Fibroblast of lung (primary cell): ENCODE measurements at places on chromosomes 3 and 15. TPM values are rescaled to one million over a fixed set of nuclear protein-coding genes. Genes with fewer than 3 reads are reported as not detected.

DNA sequence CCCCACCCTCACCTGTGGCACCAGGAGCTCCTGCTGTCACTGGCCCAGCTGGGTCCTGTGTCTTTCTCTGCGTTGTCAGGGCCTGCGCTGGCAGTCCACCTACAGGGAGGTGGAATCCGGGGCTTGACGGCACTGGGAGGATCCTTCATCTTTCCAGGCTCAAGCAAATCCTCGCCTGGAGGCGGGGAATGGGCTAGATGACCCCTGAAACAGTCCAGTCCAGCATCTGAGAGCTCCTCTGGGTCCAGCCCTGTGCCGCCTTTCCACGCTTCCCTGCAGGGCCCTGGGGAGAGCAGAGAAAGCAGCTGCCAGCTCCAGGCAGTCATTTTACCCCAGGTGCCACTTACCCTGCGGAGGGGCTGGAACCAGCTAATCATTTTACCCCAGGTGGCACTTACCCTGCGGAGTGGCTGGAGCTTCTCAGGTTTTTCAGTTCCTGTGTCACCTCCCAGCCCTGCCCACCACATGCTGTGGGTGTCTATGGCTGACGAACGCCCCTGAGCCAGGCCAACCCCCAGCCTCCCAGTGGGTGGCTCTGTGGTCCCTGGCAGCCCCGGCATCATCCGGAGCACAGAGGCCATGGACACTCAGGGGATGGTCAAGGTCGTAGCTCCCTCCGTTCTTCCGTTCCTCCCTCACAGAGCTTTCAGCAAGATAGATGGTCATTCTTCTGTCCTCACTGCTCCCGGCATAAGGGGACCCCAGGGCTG is 17.9 kb upstream of the ADIPOQ start:
- no peak for DNase-seq

DNA sequence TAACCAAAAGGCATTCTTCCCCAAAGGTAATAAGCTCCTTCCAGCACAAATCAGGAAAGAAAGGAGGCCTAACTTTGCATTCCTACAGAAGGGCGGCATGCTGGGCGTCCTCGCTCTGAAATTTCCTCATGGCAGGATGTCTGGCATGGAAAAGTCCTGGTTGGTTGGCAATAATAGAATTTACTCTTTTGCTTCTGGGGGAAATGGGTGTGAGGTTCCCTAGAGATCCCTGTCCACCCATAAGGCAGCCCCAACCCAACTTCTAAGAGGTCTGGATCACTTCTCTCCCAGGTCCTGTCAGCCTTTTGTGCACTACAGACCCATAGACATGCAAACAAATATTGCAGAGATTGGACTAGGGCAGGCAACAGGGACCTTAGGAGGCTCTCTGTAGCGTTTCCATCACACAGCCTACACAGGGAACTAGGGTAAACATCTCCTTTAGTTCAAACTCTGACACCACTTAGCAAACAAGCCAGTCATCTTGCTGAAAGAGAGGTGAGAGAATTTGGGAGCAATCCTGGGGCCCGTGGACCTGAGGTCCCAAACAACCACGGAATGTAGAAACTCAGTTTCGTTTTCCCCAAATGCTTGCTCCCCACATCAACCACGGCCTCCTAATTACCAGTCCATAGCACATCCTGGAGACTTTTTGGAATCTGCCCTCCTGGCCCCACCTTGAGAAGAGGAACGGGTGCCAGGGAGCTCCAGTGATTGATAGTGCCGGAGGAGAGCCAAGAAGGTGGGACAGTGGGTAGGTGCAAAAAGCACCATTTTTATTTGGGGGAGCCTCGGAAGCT is 2.1 kb downstream of the ZIC4 start:
- DNase-seq, result no peak

ZFYVE19 gene
- 14.1 and 26.2 TPM in 2 replicates for polyA plus RNA-seq

CCR8 gene
- not detected in 2 replicates for polyA plus RNA-seq

GRCh38 chr15:51224428-51224827 is 114.0 kb downstream of the CYP19A1 start:
- DNase-seq, result peak; percentile 63

NEK10 gene
- polyA plus RNA-seq, result 1.4 and 1.5 TPM in 2 replicates

- peak; percentile 66 for DNase-seq
These were observed 31.7 kb upstream of the MNS1 start for GRCh38 chr15:56496635-56497034.

DNA sequence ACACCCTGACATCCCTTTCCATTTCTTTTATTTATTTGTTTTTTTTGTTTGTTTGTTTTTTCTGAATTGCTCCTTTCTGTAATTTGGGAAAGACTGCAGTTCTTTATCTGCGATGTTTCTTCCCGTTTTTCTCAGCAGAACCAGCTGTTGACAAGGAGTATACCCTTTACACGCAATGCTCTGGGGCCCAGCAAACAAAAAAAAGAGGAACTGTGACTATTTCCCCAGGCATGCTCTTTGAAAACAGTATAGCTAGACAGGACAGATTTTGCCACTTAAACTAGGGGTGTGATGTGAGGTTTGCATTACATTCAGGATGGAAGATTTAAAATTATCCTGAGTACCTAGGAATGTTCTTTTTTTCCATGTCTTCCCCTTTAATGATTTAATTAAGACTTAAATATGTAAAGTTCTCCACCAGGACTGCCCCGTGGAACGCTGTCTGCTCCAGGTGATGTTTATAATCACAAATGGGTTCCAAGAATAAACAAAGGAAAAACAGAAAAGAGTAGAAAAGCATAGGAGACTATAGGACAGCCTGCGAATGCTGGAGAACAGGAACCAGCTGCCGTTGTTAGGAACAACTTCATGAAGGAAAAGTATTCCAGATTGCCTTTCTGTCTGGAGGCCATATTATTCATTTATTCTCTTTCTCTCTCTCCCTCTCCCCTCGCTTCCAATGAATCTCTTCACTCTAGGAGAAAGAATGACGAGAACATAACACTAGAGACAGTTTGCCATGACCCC is 43.3 kb downstream of the TGFBR2 start:
- peak; percentile 78 for DNase-seq

DNA sequence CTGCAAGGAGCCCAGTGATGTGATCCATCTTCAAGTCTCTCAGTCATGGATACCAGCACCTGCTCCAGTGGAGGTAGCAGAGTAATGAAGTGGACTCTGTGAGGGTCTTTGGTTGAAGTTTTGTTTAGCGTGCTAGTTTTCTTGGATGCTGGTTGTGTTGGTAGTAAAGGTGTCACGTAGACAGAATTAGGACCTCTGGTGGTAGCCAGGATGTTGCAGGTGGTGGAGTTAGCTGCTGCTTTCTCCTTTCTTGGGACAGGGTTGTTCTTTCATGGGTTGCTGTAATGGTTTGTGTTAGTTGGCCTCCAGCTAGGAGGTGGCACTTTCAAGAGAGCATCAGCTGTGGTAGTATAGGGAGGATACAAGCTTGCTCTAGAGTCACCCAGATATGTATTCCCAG is 125.2 kb downstream of the ANXA2 start:
- no peak for DNase-seq

ELL3 gene
- 0.86 and 1.5 TPM in 2 replicates for polyA plus RNA-seq

RTP4 gene
- polyA plus RNA-seq, result 0.59 and 1.0 TPM in 2 replicates

- no peak for DNase-seq
These were observed 313.9 kb upstream of the CTNNB1 start for GRCh38 chr3:40885430-40885829.

TIGIT gene
- polyA plus RNA-seq, result not detected in 2 replicates

DNA sequence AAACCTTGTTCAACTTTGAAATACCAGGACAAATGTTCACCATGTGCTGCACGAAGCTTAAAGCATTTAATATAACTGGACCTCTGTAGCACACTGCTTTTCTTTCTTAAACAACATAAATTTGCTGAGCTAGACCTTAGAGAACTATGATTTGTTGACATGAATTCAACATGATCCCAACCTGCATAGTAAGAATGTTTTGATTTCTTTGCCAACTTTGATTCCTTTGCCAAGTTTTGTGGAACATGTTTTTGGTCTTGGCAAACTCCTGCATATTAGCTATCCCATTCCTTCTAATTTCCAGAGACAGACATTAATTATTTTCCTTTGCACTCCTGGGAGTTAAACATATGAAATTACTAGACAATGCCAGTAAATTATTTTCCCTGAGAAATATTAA is 197.2 kb upstream of the RBMS3 start:
- peak; percentile 15 for DNase-seq

DNA sequence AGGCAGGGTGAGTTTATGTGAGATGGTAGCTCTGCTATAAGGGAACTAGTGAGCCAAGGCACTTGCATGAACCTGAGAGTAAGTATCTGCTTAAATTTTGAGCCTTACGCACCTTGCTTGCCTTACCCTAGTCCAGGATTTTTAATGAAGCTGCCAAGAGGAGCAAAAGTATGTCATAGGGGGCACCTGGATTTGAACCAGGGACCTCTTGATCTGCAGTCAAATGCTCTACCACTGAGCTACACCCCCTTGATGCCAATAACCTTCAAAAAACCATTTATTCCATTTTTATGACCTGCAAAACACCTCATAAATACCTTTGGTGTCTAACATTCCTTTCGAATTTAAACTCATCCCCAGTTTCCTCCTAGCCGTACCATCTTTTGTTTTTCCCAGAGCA is 88.3 kb upstream of the ACP3 start:
- peak; percentile 6 for DNase-seq

INSYN1 gene
- 0.37 and 0.51 TPM in 2 replicates for polyA plus RNA-seq

DNA sequence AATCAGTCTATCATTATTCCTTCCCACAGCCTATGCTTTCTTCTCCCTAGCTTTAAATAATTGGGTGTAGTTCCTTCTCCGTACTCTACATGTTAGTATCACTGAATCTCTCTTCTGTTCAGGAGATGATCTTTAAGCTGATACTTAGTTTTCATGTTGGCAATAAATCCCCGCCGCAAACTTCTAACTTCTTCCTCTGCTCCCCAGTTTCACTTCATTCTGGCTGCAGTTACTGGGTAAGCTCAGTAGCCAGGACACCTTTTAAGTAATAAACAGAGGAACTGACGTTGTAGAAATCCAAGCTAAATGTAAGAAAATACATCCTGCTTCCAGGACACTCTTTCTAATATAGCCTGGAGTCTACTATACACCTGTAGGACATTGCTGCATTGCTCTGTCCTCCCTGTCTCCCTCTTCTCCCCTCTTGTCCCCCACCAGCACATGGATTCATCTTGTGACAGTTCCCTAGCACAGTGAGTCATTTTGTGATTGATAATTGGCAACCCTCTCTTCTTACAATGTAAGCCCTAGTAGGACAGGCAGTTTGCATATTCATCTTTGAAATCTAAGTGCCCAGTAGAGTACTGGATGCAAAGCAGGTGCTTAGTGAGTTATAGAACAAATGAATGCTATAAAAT is 598.2 kb downstream of the UNC13C start:
- DNase-seq, result no peak

ADGRG7 gene
- not detected in 2 replicates for polyA plus RNA-seq

- no peak for DNase-seq
These were observed 5.2 kb upstream of the HHATL start for GRCh38 chr3:42707620-42708355.

GRCh38 chr3:171834461-171834801 is 8.7 kb upstream of the TMEM212 start:
- DNase-seq, result no peak

GRCh38 chr15:71538181-71538580 is 272.2 kb upstream of the NR2E3 start:
- DNase-seq, result peak; percentile 38

IQCH gene
- polyA plus RNA-seq, result 1.3 and 1.7 TPM in 2 replicates

GRCh38 chr3:25573386-25574171 is 91.1 kb downstream of the TOP2B start:
- peak; percentile 81 for DNase-seq

- DNase-seq, result no peak
These were observed 402.9 kb downstream of the TBL1XR1 start for GRCh38 chr3:176794406-176794805.

PLXNA1 gene
- polyA plus RNA-seq, result 21.1 and 22.9 TPM in 2 replicates

ADPRH gene
- polyA plus RNA-seq, result 1.1 and 3.0 TPM in 2 replicates

RLBP1 gene
- polyA plus RNA-seq, result not detected in 2 replicates

GRCh38 chr3:28476194-28476593 is 127.6 kb upstream of the AZI2 start:
- peak; percentile 76 for DNase-seq

GRCh38 chr3:174873832-174874657 is 14.9 kb downstream of the NAALADL2 start:
- no peak for DNase-seq

DNA sequence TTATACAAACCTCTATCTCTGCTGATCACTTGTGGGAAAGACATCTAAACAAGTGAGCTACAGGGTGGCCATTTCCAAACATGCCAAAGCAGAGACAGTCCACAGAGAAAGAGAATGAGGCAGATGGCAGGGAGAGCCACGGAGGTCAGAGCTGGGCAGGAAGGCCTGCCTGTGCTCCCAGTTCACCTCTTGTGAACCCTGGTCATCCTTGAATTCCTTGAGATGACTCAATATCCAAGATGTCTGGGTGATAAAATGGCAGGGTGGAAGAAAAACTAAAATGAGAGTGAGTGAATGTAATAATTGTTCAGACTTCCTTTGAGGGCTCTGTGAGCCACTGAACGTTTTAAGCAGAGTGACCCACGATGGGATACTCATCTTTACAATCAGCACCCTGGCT is 104.8 kb downstream of the PLCH1 start:
- DNase-seq, result no peak

DNA sequence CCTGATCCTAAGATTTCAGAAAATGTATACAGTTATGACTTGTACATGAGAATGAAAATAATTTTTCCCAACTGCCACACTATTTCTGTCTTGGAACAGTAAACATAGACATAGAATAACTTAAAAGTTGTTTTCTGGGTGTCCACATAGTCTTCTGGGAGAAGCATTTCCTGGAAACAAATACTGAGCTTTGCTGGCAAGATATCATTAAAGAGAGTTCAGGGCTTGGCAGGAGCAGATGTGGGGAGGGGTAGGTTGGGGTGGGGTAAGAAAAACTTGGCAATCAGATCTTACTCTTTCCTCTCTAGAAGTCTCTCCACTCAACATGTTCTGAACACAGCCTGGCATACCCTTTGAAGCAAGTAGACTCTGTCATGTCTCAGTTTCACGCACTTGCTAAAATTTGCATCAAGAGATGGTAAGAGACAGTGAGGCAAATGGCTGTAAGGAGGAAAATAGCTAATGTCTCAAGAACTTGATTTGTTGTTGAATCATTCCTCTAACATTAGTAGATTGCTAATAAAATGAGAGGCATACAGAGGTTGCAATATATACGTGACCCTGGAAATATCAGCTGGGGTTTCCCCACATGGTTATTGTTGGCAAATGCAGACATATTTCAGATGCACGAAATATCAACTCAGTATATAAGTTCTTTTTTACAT is 27.3 kb upstream of the ABI3BP start:
- peak; percentile 36 for DNase-seq

DNA sequence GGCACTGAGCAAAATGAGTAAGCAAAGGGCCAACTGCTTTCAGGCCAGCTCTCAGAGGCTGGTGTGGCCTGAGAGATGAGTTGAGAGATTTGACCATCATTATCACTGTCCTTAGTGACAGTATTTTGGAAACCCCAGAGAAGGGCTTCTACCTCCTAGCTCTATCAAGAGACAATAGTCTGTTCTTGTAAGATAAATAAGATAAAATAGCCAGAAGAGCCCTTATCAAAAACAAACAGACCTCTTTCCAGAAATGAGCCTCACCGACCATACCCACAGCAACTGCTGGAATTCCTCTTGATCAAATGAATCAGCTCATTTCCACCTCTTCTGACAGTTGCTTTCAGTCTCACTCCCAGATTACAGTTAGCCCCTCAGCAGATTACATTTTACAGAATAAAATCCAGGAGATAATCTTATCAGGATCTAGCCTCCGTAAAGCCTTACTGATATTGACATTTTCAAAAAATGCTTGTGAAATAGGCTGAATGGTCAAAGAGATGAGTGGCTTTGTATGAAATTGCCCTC is 4.5 kb downstream of the HDC start:
- DNase-seq, result peak; percentile 20
